Stimulated activated CD8-positive, alpha-beta memory T cell treated with anti-CD3 and anti-CD28 coated beads, Interleukin-15, amount 100 ng/mL, for 4 hours (primary cell): ENCODE measurements at places on chromosomes 16 and 17.
A peak's percentile ranks its signal among the peaks of the same experiment; 100 is the strongest.

DNA sequence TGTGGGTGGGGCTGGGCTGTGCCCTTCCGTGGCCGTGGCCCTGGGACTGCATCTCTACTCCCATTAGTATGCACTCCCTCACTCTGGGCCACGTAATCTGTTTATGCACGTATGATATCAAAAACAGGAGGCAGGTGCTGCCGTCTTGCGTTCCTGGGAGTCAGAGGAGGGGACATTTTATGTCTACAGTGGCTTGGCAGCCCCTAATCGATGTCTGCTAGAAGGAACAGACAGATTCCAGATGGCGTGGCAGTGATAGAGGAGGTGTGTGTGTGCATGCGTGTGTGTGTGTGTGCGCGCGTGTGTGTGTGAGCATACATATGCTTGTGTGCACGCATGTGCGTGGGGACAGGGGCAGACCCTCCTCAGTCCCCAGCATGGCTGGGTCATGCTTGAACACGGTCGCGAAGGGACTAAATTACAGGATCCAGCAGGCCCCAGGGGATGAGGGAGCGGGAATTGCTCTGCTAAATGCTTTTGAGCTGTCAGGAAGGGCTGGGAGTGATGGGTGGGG, 44.7 kb downstream of the SREBF1 start:
- no peak for DNase-seq

DNA sequence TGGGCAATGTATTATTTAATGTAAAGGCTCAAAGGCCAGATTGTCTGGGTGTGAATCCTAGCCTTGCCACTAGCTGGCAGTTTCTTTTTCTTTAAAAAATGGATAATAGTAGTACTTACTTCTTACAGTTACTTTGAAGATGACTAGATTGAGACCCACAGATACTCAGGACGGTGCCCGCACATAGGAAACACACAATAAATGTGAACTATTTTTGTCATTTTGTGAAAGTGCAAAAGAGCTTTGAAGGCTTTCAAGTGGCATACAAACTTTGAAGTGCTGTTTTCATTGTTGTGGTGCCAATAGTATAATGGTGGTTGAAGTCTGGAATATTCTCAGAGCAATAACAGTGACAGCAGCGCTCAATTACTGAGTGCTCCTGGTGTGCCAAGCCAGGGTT, 63.6 kb downstream of the OTOA start:
- no peak for DNase-seq

DNA sequence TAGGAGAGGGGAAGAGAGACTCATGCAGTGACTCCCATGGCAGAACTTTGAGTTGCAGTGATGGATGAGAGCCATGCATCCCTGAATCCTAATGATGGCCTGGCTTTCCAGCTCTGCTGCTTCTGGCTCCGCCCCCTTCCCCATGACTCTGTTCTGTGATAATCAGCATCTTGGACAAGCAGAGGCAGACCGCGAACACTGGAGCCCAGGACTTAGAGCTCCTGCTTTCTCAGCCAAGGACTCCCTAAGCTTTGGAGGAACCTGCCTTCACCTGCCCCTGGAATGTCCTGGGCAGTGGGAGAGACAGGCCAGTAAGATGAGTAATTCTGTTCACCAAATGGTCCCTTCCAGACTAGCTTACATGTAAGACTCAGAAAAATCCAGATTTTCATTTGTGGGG, 12.5 kb downstream of the CCDC92B start:
- DNase-seq, result no peak

DNA sequence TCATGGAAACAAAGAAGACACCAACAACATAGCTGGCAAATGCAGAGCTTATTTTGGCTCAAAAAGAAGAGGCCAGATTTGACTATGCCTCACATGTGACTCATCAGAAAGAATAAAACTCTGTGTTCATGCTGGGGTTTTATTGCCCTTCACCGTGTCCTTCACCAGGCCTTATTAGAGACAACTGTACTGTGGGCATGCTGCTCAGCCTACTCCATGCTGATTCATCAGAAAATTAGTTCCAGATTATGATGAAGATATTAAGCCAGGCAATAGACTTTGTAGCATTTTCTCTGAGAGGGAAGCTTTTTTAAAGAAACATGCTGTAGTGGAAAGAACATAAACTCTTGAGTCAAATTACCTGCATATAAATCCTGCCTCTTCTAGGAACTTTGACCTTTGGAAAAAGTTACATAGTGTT, 89.8 kb downstream of the CYB561 start:
- DNase-seq, result no peak

DNA sequence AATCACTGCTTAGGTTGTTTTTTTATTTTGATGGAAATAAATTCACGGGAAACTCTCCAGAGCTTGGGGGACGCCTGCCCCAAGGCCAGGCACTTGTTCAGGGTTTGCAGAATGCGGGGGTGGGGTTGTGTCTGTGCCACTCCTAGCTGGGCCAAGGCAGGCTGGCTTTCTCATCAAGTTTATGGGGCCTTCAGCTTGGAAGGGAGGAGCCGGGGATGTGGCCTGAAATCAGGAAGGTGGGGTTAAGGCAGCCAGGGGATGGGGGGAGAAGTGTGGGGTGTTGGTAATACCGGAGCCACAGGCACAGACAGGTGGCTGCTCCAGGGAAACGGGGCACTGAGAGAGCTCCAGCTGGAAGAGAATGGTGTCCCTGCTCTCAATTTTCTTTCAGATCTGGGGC, 1.7 kb upstream of the CHAD start:
- no peak for DNase-seq

GRCh38 chr16:3112881-3113574, 642 bp downstream of the ZNF205 start:
- DNase-seq, result no peak

- DNase-seq, result no peak
These were observed 37.6 kb downstream of the USP10 start for GRCh38 chr16:84737192-84738011.

GRCh38 chr17:49136335-49136734, 3.8 kb downstream of the B4GALNT2 start:
- no peak for DNase-seq

GRCh38 chr17:60554377-60554788, 28.3 kb upstream of the APPBP2 start:
- DNase-seq, result no peak

GRCh38 chr17:69609473-69610305, 195.2 kb downstream of the MAP2K6 start:
- no peak for DNase-seq

GRCh38 chr16:11084484-11084875, 140.1 kb downstream of the CLEC16A start:
- DNase-seq, result no peak

DNA sequence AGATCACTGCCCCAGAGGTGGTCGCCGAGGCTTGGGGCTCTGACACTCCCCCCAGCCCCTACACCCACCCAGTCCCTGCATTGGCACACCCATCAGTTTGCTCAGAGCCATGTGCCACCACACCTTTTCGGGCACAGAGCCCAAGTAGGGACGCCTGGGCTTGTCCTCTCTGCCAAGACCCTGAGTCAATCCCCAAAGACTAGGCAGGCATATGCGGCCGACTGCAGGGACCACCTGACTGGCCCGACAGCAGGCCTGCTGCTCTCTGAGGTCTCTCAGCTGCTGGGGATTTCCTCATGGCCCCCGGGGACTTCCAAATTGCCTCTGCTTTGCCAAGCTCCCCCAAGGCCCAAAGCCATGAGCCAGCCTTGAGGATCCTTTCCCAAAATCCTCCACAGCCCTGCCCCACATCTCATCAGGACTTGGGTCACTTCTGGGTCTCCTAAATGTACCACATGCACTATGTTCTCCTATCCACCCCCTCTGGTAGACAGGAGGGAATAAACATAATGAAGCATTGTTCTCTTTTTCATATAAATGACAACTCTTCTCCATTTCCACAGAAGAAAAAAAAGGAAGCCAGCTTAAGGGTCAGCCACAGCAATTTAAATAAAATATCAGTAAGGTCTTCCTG, 30.6 kb downstream of the MYO18A start:
- no peak for DNase-seq

- no peak for DNase-seq
These were observed 40.3 kb upstream of the SREBF1 start for GRCh38 chr17:17876959-17877528.

GRCh38 chr16:70454222-70455034, at the start of gene FCSK:
TSS of gene FCSK (plus strand) at chr16:70454595. CDS start at chr16:70463191, 8,596 bp downstream.
- peak; percentile 53 for DNase-seq

DNA sequence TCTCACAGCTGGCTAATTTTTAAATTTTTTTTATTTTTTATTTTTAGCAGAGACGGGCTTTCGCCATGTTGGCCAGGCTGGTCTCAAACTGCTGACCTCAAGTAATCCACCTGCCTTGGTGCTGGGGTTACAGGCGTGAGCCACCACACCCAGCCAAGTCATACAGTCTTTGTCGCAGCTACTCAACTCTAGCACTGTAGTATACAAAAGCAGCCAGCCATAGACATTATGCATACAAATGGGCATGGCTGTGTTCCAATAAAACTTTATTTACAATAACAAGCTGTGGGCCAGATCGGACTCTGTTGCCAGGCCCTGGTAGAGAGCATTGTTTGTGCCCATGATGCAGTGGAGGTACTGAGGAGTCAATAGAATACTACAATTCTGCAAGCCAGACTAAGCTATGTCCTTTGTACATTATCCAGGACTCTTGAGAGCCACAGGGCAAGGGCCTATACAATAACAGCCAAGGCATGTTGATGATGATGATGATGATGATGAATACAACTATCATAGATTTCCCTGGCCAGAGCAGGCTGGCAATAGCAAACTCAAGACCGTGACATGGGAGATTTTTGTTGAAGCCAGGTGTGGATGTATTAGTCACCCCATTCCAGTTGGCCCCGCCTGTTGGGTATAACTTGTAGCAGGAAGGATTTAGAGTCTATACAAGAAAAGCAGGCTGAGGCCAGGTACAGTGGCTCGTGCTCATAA, 101.8 kb downstream of the MYH11 start:
- no peak for DNase-seq

DNA sequence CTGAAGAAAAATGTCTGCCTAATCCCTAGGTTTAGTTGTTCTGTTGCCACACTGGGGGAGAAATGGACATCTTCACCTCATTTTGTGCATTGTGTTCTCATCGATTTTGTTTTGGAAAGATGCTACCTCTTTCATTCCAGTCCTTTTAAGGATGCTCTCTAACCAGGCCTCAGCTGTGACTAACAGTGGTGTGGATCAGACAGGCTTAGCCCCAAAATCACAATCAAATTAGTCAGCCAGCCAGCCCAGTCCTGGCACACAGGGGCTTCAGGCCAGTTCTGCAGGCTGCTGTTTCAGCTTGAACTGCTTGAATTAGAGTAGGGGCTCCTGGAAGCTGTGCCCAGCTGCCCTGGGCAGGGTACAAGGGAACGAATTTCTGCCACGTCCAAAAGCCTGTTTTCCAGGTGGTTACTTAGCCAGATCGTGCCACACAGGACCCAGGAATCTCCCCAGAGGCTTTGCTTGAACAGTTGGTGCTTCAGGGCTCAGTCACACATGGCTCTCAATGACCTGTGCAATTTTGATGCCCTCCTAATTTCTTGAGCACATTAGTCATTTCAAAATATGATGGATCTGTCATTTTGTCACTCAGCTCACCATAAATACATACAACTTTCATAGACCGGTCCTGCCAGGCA, 60.7 kb downstream of the CLEC16A start:
- DNase-seq, result no peak

- no peak for DNase-seq
These were observed 1.1 kb upstream of the SLC16A3 start for GRCh38 chr17:82227629-82228277.

DNA sequence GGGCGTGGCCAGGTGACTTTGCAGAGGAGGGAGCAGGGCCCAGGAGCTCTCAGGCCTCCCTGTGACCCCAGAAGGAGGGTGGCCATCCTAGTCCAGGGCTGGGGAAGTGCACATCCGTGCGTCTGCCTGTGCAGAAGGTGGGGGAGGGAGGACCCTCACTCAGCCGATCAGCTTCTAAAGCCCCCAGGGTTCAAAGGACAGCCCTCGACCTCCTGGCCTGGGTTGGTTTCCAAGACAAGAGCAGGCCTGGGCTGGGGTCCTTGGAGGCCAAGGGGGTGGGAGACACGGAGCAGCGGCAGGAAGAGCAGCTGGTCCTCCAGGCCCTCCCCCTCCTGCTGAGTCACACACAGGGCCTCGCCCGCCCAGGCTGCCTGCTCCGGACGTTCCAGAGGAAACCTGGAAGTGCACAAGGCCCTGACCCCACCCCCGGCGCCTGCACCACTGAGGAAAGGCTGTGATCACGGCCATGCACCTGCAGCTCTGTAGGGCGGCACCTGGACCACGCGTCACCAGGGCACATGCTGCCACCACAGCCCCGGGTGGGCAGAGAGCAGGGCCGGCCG, 67.1 kb upstream of the ZNF469 start:
- no peak for DNase-seq

GRCh38 chr17:50475362-50475761, 3.3 kb upstream of the RSAD1 start:
- DNase-seq, result no peak

DNA sequence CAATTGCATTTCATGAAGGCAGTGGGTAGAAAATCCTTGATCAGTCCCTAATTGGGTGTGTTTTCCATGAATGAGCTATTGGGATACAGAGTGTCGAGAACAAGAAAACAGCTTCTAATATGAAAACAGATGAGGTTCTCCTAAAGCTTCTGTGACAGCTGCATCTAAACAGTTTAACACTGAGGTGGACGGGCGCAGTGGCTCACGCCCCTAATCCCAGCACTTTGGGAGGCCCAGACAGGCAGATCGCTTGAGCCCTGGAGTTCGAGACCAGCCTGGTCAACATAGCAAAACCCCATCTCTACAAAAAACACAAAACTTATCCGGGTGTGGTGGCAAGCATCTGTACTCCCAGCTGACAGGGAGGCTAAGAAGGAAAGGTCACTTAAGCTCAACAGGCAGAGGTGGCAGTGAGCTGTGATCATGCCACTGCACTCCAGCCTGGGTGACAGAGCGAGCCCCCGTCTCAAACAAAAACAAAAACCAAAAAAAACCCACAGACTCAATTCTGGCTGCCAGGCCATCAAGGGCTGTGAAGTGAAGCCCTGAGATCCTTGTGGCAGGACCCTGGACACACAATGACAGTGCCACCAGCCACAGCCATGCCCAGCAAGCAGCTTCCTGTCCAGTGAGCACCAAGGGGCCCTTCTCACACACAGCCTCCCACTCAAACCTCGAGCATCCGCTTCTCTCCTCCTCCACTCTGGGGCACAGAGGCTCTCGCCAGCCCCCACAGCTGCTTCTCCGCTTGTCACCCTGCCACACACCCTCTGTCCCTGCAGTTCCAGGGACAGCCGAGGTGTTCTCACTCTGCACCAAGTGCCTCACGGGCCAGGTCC, 44.0 kb downstream of the ANKRD11 start:
- no peak for DNase-seq

GRCh38 chr16:78796221-78796866, 696.9 kb downstream of the WWOX start:
- no peak for DNase-seq

- DNase-seq, result no peak
These were observed 21.8 kb downstream of the DRC3 start for GRCh38 chr17:17994271-17995069.

GRCh38 chr17:28363186-28363585, 1.8 kb downstream of the SEBOX start:
- no peak for DNase-seq

DNA sequence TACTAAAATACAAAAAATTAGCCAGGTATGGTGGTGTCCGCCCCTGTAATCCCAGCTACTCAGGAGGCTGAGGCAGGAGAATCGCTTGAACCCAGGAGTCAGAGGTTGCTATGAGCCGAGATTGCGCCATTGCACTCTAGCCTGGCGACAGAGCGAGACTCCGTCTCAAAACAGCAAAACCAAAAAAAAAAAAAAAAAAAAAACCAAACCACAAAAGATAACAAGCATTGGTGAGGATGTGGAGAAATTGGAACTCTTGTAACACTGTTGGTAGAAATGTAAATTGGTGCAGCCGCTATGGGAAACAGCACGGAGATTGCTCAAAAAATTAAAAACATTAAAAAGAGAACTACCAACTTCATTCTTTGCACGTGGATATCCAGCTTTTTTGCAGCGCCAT, 119.4 kb downstream of the OR1D5 start:
- DNase-seq, result no peak

GRCh38 chr17:62616993-62617893, 10.2 kb upstream of the MRC2 start:
- DNase-seq, result no peak
